ENCODE measurements at places on chromosomes 11 and 22. TPM values are rescaled to one million over a fixed set of nuclear protein-coding genes. Genes with fewer than 3 reads are reported as not detected.

The MIAT gene
- 0.34 TPM for total RNA-seq

The NAALAD2 gene
- not detected for total RNA-seq

The SCGB2A2 gene
- not detected for total RNA-seq

The RTN4RL2 gene
- total RNA-seq, result 129 TPM

The OVCH2 gene
- not detected for total RNA-seq

The GGTLC2 gene
- not detected for total RNA-seq

The CCT8L2 gene
- not detected for total RNA-seq

The NRXN2 gene
- total RNA-seq, result 0.08 TPM

The MS4A8 gene
- total RNA-seq, result not detected

The HPX gene
- 0.67 TPM for total RNA-seq

The ZFP91 gene
- total RNA-seq, result 44.3 TPM

The CCDC15 gene
- 0.43 TPM for total RNA-seq

The IMMP1L gene
- total RNA-seq, result 25.7 TPM

The PCSK7 gene
- 14.8 TPM for total RNA-seq

The ZNF280B gene
- total RNA-seq, result 1.5 TPM

The MYBPC3 gene
- 0.08 TPM for total RNA-seq

The P2RX6 gene
- 0.70 TPM for total RNA-seq

The RAG2 gene
- not detected for total RNA-seq

The SNRPD3 gene
- 171 TPM for total RNA-seq

The MS4A12 gene
- total RNA-seq, result not detected

The MMP13 gene
- total RNA-seq, result not detected

The GPR83 gene
- 0.22 TPM for total RNA-seq

The LARGE1 gene
- total RNA-seq, result 4.4 TPM

The PLEKHA7 gene
- total RNA-seq, result 21.4 TPM

The OR5M8 gene
- total RNA-seq, result not detected

The CLMP gene
- 26.8 TPM for total RNA-seq

The TUB gene
- 5.2 TPM for total RNA-seq

The CHRDL2 gene
- total RNA-seq, result 4.0 TPM

The SYCE3 gene
- 0.58 TPM for total RNA-seq

The WT1 gene
- total RNA-seq, result 6.3 TPM

The CBLIF gene
- not detected for total RNA-seq

The TRIM48 gene
- total RNA-seq, result not detected

The CAVIN3 gene
- 37.9 TPM for total RNA-seq

The OR51E2 gene
- not detected for total RNA-seq

The P4HA3 gene
- total RNA-seq, result 40.6 TPM

The FEN1 gene
- total RNA-seq, result 124 TPM

The CHRM4 gene
- 0.78 TPM for total RNA-seq
